NAMALWA (cell line): ENCODE measurements at places on chromosomes 5 and 9.

- DNase-seq, result peak; percentile 88
Measured at GRCh38 chr9:33623658-33624586, 99.9 kb downstream of the ANKRD18B start.

DNA sequence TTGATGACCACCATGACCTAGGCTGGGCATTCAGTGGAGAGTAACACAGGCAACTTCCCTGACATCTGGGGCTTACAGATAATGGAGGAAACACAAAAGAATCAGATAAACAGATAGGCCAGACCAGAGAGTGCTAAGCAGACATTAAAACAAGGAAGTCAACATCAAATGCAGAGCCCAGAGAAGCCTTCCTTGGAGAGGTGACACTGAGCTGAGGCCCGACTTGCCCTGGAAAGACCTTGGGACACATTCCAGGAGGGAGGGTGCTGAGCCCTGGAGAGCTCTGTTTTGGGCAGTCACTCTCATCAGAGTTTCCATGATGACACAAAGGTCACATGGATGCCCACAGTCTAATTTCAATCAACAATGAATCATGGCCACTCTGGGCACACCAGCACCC, 31.9 kb upstream of the C5orf58 start:
- DNase-seq, result no peak

DNA sequence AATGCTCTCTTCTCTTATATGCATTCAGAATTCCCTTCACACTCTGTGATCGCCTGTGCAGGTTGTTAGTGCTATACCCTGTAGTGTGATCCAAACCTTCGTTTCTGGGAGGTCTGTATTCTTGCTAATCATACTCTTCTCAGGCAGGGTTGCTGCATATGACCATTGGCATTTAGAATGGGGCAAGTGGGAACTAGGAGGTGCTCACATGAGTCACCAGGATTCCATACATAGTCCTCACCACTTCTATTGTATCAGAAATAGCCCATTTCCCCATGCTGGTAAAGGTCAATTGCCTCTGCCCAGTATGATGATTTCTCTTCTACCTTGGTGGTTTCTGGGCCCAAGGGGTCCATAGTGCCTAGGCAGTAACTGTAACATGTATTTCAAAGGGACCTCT, 443.5 kb upstream of the CDH6 start:
- DNase-seq, result no peak

- DNase-seq, result peak; percentile 41
Measured at GRCh38 chr5:73796164-73797131, 170.5 kb downstream of the ARHGEF28 start.

DNA sequence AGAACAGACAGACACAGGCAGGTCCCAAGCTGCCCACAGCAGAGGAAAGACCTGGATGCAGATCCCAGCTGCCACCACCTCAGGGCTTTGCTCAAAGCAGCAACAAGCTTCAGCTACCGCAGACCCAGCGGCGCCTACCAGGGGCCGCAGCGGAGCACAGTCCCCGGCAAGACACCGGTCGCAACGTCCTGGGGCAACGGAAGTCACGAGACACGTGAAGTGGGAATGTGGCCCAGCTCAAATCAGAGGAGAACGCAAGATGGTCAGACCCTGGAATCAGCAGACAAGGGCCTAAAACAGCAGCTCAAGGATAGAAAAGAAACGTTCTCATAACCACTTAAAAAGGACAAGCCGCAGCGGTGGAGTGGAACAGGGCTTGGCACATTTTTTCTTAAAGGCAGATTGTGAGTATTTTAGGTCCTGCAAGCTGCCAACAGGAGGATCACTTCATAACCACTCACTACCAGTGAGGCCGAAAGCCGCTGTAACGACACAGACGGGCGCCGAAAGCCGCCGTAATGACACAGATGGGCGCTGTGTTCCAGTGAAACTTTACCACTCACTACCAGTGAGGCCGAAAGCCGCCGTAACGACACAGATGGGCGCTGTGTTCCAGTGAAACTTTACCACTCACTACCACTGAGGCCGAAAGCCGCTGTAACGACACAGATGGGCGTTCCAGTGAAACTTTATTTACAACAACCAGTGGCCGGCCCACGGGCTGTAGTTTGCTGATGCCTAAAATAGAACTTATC, 21.7 kb downstream of the SLC9A3 start:
- DNase-seq, result no peak
